CD4-positive, alpha-beta T cell treated with Interferon gamma for 1 hour (primary cell): ENCODE measurements at places on chromosomes 2 and 18.

- DNase-seq = no peak
Observed at GRCh38 chr2:223647258-223647952, 45.2 kb upstream of the SCG2 start.

DNA sequence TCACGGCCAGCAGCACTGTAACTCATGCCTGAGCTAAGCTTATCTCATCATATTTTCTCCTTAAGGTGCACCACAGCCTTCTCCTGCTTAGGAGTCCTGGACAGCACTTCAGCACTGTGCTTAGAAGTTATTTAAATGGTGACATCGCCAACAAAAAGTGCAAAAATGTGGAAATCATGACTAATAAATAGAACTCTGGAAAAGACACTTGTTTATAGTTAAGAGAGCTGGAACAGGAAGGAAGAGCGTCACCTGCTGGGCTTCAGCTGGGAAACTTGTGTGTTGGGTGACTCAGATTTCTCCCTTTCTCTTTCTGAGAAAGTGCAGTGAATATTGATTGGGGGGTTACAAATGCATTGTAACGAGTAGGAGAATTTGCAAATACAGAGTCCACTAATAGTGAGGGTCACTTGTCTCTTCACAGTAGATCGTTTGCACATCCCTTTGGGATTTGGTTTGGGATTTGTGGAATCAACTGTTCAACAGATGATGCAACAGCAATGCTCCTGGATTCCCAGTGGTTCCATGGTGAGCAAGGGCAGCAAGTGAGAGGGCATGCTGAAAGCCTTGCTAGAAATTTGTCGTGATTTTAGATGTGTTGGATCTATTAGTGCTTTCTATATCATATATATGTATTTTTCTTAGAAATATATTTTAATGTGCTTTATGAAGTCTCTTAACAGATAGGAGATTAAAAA, 84.2 kb downstream of the DOK6 start:
- no peak for DNase-seq

GRCh38 chr2:145558617-145559350, 1038.9 kb upstream of the ZEB2 start:
- no peak for DNase-seq

DNA sequence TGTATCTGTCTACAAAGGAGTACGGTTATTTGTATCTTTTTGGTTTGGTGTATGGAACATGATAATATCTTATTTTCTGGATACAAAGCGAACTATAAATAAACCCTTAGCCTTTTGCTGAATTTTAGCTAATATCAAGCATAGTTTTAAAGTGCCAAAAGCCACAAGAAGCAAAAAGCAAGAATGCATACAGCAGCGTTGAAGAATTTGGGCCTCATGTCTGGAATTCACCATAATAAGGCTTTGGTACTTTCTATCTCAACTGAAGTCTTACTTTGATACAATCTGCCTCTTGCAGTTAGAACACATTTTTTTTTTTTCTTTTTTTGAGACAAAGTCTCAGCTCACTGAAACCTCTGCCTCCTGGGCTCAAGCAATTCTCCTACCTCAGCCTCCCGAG, 151.5 kb downstream of the ERBB4 start:
- no peak for DNase-seq

GRCh38 chr18:79963658-79964329, 649 bp upstream of the HSBP1L1 start:
- DNase-seq = no peak

- DNase-seq = no peak
Observed at GRCh38 chr2:96698221-96698861, 41.5 kb downstream of the LMAN2L start.

DNA sequence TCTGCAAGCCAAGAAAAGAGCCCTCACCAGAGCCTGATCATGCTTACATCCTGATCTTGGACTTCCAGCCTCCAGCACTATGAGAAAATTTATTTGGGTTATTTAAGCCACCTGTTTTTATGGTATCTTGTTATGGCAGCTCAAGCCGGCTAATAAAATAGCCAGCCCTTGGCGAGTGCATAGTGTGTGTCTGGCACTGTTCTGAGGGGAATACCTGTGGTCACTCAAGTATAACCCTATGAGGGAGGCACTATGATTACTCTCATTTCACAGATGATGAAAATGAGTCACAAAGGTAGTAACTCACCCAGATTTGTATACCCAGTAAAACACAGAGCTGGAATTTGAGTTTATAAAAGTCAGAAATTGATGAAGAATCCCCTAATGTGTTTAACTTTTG, 556.9 kb upstream of the SETBP1 start:
- no peak for DNase-seq

DNA sequence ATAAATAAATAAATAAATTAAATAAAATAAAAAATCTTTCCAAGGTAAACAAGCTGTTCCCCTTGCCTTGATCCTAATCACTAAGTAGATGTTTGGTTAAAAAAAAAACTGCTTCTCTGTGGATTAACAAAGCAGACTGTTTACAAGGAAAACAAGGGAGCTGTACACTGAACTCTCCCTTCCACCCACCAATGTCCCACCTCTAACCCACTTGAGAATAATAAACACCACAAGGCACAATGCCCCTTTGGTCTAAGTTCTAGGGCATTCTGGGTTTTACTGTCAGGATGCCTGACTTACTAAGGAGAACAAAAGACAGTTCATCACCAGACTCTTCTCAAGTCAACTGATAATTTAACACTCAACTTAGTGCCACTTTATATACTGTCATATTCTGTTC, 83.5 kb downstream of the NCKAP1 start:
- no peak for DNase-seq

- DNase-seq = no peak
Observed at GRCh38 chr18:73639788-73640187, 507.8 kb downstream of the FBXO15 start.

DNA sequence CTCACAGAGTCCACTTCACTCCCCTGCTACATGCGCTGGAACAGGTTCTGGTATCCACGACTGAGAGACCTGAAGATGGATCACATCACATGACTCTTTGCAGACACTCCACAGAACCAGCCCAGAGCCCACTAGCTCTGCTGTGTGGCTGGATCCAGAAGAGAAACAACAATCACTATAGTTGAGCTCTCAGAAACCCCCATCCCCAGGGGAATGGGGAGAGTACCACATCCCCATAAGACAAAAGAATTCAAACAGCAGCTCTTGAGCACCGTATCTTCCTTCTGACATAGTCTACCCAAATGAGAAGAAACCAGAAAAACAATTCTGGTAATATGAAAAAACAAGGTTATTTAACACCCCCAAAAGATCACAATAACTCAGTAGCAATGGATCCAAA, 76.4 kb downstream of the ZSWIM2 start:
- no peak for DNase-seq

GRCh38 chr18:31581498-31582197, 10.0 kb upstream of the TTR start:
- DNase-seq = no peak

DNA sequence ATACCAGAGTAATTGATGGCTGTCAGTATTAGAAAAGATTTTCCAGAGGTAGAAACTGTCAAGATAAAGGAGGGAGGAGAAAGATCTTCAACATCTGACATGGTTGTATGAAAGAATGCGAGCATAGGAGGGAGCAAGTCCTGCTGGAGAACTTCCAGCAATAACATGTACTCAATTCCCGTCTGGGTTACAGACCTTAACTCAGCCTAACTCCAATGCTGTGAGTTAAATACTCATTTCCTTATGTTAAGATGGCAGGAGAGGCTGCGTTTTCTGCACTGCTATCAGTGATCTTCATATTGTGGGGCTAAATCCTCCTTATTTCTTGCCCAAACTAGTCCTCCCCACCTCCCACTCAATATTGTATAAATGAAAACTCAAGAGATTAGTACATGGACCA, 6.7 kb upstream of the CERS6 start:
- DNase-seq = no peak

DNA sequence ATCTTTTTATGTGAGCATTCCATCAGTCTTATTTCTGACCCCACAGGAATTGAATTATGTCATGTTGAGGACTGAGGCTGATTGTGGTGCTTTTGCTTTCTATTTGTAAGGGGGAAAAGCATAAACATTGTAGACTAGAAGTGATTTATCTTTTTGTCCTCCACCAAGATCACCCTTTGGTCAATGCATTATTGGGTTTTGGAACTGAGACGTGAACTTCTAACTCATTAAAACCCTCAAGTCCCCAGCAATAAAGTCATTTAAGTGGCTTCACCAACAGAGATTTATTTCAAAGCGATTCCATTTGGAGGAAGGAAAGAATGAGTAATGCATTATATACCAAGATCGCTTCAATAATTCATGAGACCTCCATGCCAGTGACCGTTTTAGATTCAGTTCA, 75.5 kb upstream of the TXNDC2 start:
- DNase-seq = no peak

DNA sequence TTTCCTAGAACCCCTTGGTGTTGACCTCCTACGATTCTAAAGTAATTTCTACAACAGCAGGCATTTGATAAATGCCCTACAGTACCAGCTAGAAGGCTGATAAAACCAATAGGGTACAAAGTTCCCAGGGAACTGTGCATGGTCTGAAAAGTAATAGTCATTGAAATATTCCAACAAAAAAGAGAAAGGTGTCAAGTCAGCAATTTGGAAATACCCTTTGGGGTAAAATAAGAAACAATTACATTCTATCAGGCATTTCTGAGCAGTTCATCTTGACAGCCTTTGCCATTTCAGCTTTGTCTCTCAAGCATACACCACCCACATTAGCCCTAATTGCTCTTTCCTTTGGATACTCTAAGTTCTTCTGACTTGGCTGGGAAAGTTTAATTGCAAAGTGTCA, 542.9 kb upstream of the DDX18 start:
- no peak for DNase-seq

- no peak for DNase-seq
Observed at GRCh38 chr2:225025917-225026571, 16.2 kb downstream of the DOCK10 start.

DNA sequence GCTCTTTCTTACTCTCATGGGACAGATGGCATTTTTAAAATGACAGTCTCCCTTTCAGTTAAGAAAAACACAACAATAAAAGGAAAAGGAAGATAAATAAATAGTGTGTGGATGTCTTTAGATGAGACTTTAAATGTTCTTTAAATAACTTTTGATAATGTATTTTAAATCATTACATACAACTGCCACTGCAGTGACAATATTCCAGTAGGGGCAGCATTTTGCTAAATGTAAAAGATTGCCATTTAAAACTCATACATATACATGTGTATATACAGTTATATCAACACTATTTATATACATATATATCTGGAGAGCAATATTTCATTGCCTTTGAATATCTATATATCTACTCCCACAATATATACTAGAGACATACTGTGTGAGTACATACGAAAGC, 90.7 kb downstream of the INO80D start:
- DNase-seq = no peak

- no peak for DNase-seq
Observed at GRCh38 chr2:134320930-134321329, 67.1 kb downstream of the MGAT5 start.

DNA sequence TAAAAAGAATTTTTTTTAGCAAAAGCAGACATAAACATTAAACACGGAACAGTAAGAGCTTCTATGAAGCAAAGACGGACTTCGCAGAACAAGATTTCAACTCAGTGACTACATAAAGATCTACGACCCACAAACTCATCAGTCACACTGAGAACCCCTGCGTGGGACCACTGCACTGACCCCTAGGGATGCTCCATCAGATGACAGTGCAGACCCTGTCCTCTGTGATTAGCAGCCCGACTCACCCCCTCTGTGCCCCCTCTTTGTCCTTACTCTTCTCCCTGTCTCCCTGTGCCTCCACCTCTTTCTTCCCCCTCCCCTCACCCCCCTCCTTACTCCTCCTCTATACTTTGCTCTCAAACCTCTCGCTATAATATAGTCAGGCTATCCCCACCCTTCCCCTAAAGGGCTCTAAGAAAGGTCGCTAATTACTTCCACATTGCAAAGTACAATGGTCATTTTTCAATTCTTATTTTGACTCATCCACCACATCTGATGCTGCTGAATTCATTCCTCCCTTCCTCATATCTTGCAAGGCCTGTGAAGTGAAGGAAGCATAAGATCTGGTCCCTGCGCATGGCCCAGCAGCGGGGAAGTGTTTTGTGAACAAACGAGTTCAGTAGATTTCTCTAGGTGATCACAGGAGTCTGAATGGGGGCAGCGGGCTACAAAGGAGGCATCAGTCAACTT, 89.3 kb downstream of the CABYR start:
- DNase-seq = no peak

- DNase-seq = no peak
Observed at GRCh38 chr2:59888706-59889105, 664.7 kb downstream of the BCL11A start.

DNA sequence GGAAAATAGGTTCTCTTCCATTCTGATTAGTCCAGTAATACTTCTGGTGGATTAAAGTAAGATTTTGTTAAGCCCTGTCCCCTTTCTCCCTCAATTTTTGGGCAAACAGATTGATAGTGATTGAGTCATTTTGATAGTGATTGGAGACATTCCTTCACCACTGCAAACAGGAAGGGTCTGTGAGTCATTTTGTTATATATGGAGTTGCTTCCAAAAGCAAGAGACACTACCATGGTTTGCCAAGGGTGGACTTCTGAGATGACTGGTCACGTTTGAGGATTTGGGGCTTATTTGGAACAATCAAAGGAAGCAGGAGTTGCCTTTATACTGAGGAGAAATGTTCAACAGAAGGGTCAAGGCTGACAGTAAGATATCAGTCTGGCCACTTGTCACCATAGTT, 249.9 kb downstream of the PARD3B start:
- DNase-seq = no peak

DNA sequence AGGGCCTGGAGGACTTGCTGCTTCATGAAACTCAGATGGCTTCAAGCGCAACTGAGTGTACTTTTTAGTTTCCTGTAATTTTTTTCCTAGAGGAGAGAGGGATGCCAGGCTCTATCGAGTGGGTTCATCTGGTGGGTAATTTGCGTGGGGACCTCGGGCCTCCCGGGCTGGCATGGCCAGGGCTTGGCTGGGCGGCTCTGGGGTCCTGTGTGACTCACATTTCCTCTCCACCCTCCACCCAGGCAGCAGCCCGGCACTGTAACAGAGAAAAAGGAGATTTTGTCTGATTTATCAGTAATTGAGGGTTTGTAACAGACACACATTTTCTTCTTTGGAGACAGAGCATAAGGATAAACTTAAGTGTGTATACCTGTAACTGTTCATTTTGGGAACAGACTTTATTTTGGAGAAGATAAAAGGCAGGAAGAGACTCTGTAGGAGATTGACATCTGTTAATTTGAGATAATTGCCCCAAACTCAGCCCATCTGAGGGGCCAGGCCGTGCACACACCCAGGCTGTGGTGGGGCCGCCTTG, 64.3 kb downstream of the NFATC1 start:
- DNase-seq = no peak

DNA sequence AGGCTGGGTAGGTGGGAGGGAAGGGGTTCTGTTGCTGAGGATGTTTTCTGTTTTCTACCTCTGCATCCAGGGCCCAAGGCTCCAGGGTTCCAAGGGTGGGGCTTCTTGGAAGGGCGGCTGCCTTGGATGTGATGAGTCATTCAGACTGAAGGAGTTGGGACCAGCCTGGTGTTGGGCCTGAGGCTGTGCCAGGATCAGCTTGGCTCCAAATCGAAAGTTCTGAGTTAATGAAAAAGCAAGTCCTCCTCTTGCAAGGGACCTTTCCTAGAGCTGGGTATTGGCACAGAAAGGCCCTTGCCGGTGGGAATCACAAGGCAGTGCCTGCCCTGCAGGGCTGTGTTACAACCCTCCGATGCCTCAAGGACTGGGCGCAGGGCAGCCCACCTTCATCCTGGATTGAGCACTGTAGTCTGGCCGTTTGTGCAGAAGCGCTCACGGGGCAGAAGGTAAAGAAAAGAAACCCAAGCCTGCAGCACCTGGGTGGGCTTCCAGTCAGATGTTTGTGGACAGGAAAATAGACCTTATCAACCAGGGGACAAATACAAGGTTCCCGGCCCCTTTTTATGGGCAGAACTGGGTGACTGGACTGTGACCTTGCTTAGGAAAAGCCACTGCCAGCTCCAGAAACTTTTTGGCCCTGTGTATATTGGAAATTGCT, 52.5 kb upstream of the MCFD2 start:
- DNase-seq = peak; percentile 45
